Stimulated activated CD4-positive, alpha-beta T cell treated with anti-CD3 and anti-CD28 coated beads, Interleukin-1b, Interleukin-23, amount 100 ng/mL, for 4 hours (primary cell): ENCODE measurements at places on chromosomes 7 and 10.

DNA sequence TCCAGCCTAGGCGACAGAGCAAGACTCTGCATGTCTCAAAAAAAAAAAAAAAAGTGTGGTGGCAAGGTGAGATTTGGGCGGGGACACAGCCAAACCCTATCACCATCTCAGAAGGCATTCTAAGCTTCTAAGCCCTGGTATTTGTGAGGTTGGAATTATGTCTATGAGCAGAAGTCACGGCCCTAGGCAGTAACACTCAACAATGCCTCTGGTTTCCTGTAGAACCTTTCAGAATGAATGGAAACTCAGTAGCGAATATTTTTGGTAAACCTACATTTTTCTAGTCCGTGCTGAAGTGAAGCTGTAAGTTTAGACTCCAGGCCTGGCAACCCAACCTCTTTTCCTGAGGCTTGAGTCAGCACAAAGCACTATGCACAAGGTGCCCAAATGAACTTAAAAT lies 88.3 kb downstream of the FAM107B start:
- no peak for DNase-seq

DNA sequence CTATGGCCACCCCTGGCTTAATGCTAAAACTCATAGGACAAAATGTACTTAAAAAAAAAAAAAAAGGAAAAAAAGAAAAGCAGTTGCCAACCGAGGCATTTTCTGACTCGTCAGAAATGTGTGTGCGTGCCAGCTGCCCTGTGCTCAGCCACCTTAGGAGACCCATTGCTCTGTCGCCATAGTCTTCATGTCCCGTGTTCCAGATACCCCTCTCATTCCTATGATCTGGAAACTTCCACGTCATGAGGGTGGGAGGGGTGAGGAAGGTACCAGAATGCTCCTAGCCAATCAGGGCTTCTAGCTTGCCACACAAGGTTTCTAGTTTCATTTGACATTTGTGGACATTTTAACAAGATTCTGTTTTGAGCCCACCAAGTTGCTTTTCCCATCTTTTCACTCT lies 212.9 kb downstream of the TCF7L2 start:
- DNase-seq: no peak

DNA sequence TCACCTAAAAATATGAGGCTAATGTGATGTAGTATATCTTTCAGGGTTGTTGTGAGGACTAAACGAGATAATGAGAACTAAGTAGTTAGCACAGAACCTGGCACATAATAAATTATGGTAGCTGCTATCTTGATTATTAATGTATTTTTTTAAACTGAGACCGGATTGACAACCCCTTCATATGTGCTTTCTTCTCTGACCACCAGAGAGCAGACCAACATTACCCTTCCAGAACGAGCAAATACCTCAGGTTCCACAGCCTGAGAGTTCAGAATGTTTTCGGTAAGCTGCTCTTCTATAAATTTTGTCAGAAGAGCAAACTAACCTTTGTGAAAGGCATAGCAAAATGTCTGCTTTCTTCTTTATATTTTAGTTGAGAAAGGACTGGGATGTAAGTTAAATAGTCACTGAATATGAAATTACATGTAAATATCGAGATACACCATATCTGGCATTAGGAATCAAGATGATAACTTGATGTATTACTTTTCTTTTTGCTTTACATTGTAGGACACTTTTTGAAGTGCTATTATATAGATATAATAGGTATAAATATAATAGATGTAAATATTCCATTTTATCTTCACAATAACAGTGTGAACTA lies 13.6 kb upstream of the BPGM start:
- peak; percentile 27 for DNase-seq

DNA sequence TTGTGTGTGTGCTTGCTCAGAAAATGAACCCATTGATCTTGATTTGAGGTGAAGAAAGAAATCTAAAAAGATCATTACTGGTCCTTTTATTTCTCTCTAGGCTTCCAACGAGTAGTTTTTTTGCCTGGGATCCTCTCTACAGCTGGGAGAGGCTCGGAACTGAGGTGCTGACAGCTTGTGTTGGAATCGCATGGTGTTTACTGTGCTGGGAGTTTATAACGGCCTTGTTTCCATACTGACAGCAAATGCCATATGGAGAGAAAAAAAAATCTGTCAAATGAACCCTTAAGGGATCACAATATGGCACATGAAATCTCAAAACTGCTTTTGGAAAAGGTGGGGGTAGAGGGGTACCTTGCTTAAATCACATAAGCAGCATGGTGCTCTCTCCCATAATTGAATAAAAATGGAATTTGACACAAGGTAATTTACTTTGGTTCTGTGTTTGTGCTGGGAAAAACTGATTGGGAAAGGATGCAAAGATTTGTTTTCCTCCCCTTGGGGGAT lies 165.0 kb downstream of the RGS10 start:
- no peak for DNase-seq

DNA sequence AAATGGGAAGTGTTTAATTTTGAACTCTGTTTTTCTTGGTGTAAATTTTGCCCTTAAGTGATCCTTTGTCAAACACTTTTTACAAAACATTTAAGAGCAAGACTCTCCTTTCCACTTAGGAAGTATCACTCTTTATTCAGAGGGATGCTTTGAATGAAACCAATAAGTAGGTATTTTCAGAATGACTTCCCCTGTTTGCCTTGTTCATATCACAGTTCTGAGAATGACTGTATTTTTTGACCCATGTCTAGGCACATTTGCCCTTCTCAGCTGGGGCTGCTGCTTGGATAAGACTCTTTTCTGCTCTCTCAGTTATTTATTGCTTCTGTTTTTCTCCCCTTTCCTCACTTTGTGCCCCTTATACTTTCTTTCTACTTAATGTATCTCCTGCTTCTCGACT lies 98.2 kb downstream of the CCNY start:
- DNase-seq: no peak

GRCh38 chr7:33710608-33711007 lies 194.7 kb upstream of the BMPER start:
- no peak for DNase-seq

DNA sequence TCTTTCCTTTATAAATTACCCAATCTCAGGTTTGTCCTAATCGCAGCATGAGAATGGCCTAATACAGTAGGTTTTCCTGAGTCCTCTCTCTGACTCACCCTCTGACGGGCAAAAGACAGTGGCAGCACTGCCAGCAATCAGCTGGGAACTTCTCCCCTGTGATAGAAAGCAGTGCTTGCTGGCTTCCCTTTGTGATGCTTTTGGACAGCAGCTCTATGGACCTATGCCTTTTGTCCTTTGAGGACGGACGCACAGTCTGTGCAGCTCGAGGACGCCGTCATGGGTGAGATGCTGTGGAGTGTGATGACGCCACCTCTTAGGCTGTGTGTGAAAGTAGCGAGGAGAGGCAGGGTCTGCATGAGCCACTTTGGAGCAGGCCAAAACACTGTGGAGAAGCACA lies 68.8 kb downstream of the KIAA1217 start:
- no peak for DNase-seq

DNA sequence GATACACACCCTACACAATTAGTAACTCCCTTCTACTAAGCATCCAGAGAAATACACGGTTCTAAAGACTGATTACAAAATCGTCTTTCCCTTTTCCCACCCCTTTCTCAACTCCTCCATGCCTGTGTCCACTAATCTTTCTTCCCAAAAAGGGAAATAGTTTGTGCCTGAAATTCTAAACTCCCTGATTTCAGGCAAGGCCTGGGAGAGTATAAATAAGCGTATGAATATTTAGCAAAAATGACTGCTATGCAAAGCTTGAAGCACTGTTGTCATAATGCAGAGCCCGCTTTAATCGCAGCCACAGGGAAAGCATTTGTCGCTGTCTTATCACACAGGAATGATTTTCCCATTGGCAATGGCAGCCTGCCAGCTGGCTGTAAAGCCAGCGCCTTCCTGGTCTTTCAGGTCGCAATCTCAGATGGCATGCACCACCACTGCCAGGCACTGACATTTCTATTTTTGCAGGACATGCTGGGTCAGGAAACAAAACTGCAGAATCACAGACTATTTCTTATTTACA lies 142.9 kb upstream of the PCGF5 start:
- DNase-seq: no peak

DNA sequence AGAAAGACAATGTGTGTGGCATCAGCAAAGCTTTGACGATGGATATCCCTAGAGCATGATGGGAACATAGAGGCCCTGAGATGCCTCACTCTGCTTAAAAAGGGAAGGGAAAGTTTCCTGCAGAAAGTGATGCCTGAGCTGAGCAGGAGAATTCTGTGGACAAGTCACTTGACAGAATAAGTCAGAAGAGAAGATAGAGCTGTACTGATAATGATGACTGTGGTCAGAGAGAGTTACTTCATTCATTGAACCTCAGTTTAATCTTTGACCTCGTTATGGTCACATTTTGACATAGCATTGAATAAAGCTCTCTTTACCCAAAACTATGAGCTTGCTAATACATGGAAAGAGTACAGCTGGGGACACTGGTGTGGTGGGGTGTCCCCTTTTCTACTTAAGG lies 7.6 kb downstream of the CUBN start:
- DNase-seq: no peak

GRCh38 chr7:117827862-117828261 lies 45.4 kb downstream of the CTTNBP2 start:
- no peak for DNase-seq

- DNase-seq: no peak
Observed at GRCh38 chr10:93147281-93147680, 73.6 kb downstream of the CYP26A1 start.

DNA sequence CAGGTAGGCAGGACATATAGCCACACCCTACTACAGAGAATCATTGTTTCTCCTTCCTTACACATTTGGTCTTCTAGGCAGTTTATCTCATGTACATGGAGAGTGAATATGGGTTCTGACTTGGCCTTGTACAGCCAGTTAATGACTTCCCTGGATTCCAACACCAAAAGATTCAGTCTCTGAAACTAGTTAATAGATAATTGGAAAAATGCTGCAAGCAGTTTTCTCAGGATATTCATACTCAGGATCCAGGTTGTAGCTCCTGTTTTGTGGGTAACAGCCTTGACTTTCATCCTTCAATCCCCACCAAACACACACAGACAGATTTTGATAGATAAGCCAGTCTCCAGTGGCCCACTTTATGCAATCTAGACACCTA lies 690.2 kb downstream of the NRG3 start:
- DNase-seq: no peak

GRCh38 chr7:50349963-50350944 lies 45.7 kb downstream of the IKZF1 start:
- peak; percentile 71 for DNase-seq

GRCh38 chr7:17404006-17404405 lies 105.6 kb downstream of the AHR start:
- no peak for DNase-seq

DNA sequence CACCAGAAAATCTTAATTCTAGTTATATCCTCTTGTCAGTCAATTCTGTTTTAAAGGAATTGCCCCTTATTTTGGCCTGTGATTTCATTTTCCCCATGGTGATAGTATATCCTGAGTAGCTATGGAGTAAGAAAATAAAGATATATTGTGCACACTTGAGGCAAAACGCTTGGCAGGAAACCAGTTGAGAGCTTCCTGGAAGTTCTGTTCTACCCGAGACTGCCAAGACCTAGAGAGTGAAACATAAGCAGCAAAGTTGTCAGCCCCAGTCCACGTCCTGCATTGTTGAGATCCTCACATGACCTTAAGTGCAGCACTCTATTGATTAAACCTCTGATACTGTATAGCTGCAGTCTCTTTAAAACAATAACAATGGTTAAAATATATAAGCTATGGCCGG lies 235.2 kb downstream of the CDC14C start:
- DNase-seq: no peak

GRCh38 chr10:784403-785088 lies 95.1 kb upstream of the DIP2C start:
- DNase-seq: peak; percentile 56

DNA sequence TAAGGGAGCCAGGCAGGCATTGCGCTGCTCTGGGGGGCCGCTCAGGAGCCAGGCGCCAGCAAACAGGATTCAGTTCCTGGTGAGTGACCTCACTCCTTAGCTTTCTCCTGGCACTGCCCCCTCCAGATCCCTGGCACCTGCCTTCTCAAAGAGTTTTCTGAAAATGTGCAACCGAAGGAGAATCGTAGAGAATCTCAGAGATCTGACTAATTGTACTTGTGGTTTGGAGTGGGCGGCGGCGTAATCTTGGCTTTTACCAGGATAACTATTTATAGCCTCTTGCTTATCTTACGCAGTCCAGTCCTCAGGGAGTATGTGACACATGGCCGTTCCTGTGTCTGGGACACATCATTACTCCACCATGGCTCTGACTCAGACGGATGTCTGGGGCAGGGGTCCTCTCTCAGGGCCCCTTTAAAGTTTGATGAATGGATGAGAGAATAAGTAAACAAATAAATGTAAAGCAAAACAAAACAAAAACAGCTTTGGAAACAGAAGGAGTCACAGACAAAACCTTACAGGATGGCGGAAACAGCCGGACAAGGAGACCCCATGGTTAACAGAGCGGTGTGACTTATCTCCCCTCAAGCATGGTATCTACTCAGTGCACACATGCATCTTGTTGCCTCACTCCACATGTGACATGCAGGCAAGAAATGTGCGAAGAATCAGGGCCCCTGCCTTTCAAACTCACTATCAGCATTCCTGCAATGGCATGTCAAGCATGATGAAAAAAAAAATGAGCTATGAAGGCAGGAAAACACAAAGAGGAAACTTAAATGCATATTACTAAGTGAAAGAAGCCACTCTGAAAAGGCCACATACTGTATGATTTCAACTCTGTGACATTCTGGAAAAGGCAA lies 99.7 kb downstream of the TNS3 start:
- DNase-seq: no peak

- DNase-seq: no peak
Observed at GRCh38 chr7:96598421-96598820, 111.2 kb downstream of the SEM1 start.

DNA sequence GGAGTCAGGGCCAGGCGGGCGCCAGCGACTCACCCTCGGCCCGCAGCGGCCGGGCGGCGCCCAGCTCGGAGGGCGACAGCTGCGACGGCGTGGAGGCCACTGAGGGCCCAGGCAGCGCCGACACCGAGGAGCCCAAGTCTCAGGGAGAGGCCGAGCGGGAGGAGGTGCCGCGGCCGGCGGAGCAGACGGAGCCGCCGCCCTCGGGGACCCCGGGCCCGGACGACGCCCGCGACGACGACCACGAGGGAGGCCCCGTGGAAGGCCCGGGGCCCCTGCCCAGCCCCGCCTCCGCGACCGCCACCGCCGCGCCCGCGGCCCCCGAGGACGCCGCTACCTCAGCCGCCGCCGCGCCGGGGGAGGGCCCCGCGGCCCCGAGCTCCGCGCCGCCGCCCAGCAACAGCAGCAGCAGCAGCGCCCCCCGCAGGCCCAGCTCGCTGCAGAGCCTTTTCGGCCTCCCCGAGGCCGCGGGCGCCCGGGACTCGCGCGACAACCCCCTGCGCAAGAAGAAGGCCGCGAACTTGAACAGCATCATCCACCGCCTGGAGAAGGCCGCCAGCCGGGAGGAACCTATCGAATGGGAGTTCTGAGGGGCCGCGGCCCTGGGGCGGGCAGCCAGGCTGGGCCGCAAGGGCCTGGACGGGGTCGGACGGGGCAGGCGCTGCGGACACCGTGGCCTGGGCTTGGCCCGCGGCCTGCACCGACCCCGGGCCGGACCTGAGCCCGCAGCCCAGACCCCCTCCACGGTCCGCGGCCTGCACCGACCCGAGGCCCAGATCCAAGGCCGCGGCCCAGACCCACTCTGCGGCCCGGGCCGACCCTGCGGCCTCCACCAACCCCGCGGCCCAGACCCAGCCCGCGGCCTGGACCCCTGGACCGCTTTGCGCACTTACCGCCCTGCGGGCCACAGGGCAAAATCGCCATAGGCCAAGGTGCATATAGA lies 37.9 kb upstream of the SH2B2 start:
- DNase-seq: no peak

GRCh38 chr10:33136781-33137180 lies 178.8 kb upstream of the ITGB1 start:
- DNase-seq: no peak

- no peak for DNase-seq
Observed at GRCh38 chr10:63318491-63318890, 147.3 kb downstream of the JMJD1C start.
